Stimulated activated CD8-positive, alpha-beta memory T cell treated with anti-CD3 and anti-CD28 coated beads, Interleukin-15, amount 100 ng/mL, for 4 hours (primary cell): ENCODE measurements at places on chromosomes 5 and 9.

DNA sequence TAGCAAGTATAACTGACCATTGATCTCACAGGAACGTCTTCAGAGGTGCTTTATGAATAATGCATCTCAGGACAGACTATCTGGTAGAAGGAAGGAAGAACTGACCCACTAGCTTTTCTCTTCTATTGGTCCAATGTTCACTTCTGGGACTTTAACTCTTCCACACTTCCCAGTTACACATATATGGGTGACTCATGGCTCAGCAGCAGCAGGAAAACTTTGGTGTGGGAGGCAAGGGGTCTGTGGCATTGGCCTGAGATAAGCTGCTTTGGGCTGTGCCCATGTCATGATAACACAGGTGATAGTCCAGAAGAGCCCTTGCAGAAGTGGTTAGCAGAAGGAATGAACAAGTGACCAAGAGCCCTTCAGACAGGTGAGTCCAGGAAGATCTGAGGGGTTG is 148.8 kb downstream of the RAB3C start:
- DNase-seq, result no peak

DNA sequence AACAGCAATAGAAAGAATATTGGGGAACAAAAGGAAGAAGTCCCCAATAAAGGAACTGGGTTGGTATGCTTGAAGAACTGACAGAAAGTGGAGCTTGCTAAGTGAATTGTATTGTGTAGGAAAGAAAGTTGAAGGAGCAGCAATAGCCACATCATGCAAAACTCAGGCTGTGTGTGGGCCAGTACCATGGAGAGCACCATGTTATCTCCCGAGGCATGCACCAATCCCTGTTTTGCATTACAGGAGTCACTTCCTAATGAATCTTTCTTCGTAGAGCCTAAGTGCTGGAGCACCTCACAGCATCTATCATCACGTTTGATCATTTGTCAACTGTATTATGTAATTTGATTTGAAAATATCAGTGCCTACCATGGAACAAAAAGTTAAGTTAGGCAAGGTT is 137.7 kb upstream of the NMUR2 start:
- DNase-seq, result no peak

- no peak for DNase-seq
These were observed 92.9 kb downstream of the PDZD2 start for GRCh38 chr5:31731710-31732301.

GRCh38 chr9:3511551-3511950 is 14.2 kb downstream of the RFX3 start:
- DNase-seq, result no peak

- no peak for DNase-seq
These were observed 10.6 kb upstream of the HMCN2 start for GRCh38 chr9:130254747-130255630.

DNA sequence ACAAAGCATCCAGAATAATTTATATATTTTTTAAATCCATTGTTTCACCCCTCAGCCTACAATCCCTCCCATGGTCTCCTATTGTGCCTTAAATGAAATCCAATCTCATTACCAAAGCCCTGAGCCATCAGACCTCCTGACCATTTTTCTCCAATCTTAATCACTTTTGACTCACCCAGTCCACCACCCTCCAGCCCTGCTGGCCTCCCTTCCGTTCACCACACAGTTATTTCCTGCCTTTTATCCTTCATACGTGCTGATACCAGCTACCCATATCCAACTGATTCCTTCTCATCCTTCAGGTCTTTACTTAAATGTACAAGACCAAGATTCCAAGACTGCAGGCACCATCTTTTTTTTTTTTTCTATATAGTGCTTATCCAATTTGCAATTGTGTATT is 1026.7 kb upstream of the DMAC1 start:
- no peak for DNase-seq

GRCh38 chr5:159735749-159736660 is 180.3 kb upstream of the ADRA1B start:
- DNase-seq, result no peak

GRCh38 chr5:32708949-32709348 is 2.2 kb upstream of the NPR3 start:
- DNase-seq, result no peak

DNA sequence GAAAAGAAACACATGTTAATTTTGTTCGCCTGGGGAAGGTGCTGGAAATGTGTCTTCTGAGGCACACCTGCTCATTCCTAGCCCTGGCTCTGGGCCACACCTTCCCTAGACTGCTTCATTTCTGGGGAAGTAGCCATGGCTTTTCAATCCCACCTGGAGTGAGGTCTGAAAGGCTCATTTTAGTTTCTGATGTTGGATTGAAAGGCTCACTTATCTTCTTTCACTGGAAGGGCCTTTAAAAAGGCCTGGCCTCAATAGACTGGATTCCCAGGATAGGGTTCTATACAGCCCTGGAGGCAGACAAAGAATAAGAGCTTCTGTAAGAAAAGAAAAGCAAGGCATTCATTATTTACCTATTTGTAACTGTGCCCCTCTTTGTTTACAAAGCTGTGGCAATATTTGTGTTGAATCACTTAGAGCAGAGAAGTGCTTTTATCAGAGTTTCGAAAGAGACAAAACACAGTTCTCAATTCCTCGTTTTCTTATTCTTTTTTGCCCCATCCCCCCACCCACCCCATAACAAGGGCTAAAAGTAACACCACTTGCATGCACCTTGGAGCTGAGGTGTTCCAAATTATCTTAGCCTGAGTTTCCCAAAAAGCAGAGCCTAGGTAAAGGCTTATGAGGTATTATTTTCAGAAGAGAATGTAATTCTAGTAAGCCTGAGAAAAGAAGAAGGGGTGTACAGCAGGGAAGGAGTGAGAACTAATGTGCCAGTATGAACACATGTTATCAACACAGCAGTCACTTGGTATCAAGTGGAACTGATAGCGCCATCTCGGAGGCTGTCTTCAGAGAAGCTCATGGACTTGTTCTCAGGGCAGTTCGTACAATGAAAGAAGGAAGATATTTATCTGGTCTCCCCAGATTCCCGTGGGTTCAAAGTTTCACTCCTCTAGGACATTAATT is 413.1 kb downstream of the KCTD16 start:
- no peak for DNase-seq

- DNase-seq, result no peak
These were observed 59.1 kb downstream of the PFDN1 start for GRCh38 chr5:140243706-140244250.

GRCh38 chr5:122576256-122577016 is 198.4 kb upstream of the SNX2 start:
- no peak for DNase-seq
